ENCODE measurements at places on chromosomes 3 and 15.

- no peak for DNase-seq
Observed at GRCh38 chr15:73601451-73602445, 31.4 kb downstream of the NPTN start.

GRCh38 chr3:197446700-197447056 is 109.1 kb downstream of the BDH1 start:
- no peak for DNase-seq

GRCh38 chr15:67146234-67146633 is 80.8 kb downstream of the SMAD3 start:
- DNase-seq: no peak

DNA sequence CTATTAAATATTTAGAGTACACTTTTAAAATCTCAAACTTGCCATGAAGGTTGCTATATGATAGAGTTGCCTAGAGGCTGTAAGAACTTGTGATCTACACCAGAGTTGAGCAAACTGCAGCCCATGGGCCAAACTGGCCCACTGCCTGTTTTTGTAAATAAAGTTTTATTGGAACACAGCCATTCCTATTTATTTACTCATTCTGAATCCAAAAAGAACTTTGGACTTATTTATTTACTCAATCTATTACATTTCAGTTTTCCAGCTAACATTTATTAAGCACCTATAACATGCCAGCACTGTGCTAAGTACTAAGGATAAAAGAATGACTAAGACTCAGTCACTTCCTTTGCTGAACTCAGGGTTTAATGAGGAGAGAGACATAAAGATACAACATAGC is 403.6 kb downstream of the ERC2 start:
- DNase-seq: no peak

DNA sequence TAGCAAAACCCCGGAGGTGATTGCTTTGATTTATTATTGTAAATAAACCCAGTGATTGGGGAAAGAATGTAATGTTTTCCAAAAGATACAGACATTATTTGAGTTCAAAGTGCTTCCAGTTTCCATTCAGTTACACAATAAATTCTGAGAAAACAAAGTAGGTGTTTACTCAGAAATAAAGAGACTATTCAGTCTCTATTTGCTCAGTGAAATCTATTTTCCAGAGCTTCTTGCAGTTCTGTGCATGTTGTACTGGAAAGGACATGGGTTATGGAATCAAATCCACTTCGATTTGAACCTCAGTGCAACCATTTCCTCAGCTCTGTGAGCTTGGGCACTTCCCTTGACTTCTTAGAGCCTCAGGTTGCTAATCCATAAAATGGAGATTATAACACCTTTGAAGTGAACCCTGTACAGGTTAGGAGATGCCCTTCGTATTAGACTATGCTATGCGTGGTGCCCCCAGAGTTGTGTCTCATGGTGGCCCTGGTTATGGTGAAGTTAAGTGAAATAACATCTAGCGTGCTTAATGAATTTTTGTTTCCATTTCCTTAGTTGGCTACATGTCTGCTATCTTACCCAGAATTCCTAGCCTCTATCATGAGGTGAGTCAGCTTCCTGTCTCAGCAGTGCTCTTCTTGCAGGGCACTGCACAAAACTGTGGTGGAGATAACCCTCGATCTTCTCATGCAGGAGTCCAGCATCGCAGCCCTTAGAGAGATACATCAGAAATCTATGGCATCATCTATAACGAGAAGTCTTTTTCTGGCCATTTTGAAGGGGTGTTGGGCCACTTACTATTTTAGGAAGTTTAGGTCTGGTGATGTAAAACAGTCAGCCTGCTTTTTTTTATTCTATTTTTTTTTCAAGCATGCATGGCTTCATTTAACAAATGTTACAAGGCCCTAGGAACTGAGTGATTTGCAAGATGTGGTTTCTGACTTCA is 97.7 kb downstream of the RPL39L start:
- DNase-seq: no peak

GRCh38 chr3:172726380-172726779 is 15.5 kb upstream of the NCEH1 start:
- no peak for DNase-seq

- DNase-seq: no peak
Observed at GRCh38 chr15:91007266-91007665, 12.9 kb upstream of the PRC1 start.

DNA sequence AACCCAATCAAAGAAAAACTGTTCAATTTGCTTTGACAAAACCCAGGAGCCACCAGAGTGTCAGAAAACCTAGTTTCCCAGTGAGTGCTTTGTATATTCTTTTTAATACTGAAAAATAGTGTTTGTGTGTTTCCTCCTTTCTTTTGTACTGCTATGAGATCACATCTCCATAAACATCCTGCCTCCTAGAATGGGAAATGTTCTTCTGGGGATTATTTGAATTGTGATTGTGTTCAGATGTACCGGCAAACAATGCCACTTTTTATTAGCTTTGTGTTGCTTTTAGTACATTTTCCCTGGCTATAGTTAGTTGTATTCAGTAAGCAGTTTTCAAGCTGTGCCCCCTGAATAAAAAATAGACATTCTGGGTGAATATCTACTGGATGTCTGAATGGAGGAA is 148.0 kb upstream of the NR2E3 start:
- DNase-seq: no peak

GRCh38 chr15:77185242-77185785 is 114.4 kb upstream of the TSPAN3 start:
- DNase-seq: no peak

Measured in activated T-helper 9 cell treated with anti-CD3 and anti-CD28 coated beads, Interleukin-2, amount 50 U/mL, for 16 hours (primary cell).